Mammary epithelial cell (primary cell): ENCODE measurements at places on chromosomes 7 and 10. TPM values are rescaled to one million over a fixed set of nuclear protein-coding genes. Genes with fewer than 3 reads are reported as not detected.

The SLC16A12 gene
- under 0.01 TPM for total RNA-seq

The TCERG1L gene
- not detected in 2 replicates for total RNA-seq

The IFIT2 gene
- 0.86 and 1.1 TPM in 2 replicates for total RNA-seq

The TAS2R5 gene
- 0.87 and 2.7 TPM in 2 replicates for total RNA-seq

The C10orf143 gene
- 1.3 TPM for total RNA-seq

The CHRM2 gene
- total RNA-seq, result not detected in 2 replicates

The EGR2 gene
- 1.2 TPM for total RNA-seq

The LIPM gene
- not detected in 2 replicates for total RNA-seq

The TIAL1 gene
- total RNA-seq, result 47.8 TPM
